ENCODE measurements at places on chromosomes 12 and 14.

DNA sequence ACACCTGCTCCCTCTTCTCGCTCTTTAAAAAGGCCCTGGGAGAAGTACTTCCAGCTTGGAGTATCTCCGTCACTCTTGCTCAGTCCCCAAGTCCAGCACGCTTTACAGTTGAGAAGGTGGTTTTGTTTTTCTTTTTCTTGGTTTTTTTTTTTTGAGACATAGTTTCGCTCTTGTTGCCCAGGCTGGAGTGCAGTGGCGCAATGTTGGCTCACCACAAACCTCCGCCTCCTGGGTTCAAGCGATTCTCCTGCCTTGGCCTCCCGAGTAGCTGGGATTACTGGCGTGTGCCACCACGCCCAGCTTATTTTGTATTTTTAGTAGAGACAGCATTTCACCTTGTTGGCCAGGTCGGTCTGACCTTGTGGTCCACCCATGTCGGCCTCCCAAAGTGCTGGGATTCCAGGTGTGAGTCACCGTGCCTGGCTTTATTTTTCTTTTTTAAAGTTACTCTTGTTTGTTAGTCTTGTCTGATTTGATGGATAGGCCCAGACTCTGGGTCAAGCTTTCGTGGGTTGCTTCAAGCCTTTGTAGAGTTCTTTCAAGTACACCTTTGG, 1.9 kb downstream of the TDRD9 start:
- DNase-seq: no peak

DNA sequence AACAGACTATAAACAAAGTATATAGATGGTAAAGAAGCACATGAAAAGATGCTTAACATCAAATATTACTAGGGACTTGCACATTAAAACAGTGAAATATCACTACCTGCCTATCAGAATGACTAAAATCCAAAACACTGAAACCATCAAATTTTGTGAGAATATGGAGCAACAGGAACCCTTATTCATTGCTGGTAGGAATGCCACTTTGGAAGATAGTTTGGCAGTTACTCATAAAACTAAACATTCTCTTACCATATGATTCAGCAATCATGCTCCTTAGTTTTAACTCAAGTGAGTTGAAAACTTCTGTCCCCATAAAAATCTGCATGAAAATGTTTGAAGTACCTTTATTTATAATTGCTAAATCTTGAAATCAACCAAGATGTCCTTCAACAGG, 297.6 kb downstream of the DAD1 start:
- no peak for DNase-seq

GRCh38 chr14:90642244-90642717, 173.9 kb downstream of the TTC7B start:
- DNase-seq: no peak

DNA sequence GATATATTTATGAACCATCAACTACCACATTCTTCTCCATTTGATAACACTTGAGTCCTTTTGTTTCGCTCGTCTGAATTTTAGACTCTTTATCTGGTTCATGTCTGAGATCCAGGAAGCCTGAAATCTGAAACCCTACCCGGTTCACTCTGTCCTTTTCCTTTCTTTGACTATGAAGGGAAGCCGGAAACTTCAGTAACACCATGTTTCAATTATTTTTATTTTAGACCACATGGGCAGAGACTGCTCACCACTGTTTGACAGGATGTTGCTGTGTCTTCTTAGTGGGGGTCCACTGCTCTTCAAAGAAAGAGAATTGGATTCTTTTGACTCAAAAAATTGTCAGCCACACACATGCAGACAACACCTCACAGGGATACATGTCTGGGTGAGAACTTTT, 331.9 kb upstream of the FLRT2 start:
- no peak for DNase-seq
